Stimulated activated naive B cell treated with anti-CD40 and anti-IgM and Interleukin-4, amounts not matched to agents 10 μg/mL and 1 μg/mL and 100 μg/mL, for 72 hours (primary cell): ENCODE measurements at places on chromosomes 2 and 18.

DNA sequence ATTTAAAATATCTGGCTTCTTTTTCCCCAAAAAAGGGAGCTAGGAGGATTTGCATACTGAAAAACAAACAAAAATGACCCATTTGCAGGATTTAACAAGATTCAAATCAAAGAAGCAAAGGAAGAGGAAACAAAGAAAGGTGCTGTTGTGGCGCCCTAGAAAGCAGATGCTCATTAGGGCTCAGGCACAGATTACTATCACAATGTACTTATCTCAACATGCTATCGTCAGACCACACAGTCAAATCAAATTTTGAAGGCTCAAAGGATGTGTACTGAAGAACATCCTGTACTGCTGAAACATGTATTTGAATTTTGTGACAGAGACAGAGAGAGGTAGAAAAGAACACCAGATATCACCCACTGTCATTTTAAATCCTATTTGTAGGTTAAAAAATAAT, 10.9 kb downstream of the RBMS1 start:
- no peak overlapping the region for H3K4me3 ChIP-seq
- peaks cover 7% of the 10 kb centered on the region for H3K27me3 ChIP-seq
- no peaks in the 10 kb centered on the region for H3K36me3 ChIP-seq
- no peak for DNase-seq
- no peaks in the 10 kb centered on the region for H3K4me1 ChIP-seq

DNA sequence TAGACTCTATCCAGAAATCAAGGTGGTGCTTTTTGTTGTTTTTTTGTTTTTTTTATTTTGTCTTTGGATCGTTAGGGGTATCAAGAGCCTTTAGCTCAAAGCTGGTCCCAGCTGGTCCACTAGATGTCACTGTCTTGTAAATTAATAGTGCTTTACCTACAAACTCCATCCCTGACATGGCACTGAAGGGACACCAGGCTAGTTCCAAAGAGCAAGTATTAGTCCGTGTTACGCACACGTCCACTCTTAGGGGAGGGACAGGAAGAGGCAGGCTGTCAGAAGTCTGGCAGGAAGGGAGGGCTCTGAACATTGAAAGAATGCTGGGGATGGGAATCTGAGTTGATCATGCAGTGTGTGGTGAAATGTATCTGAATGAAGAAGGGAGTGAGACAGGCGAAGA, 85.9 kb upstream of the CCBE1 start:
- H3K27me3 ChIP-seq: peaks cover 11% of the 10 kb centered on the region
- no peak overlapping the region for H3K4me3 ChIP-seq
- no peak overlapping the region for H3K27ac ChIP-seq
- peaks cover 6% of the 10 kb centered on the region for H3K4me1 ChIP-seq
- DNase-seq: no peak
- no peaks in the 10 kb centered on the region for H3K36me3 ChIP-seq

GRCh38 chr2:191041418-191042161, 27.6 kb upstream of the STAT1 start:
- H3K36me3 ChIP-seq: peaks cover 24% of the 10 kb centered on the region
- no peak overlapping the region for H3K4me3 ChIP-seq
- peaks cover 9% of the 10 kb centered on the region for H3K27me3 ChIP-seq
- H3K27ac ChIP-seq: no peak overlapping the region
- no peak for DNase-seq
- H3K4me1 ChIP-seq: peaks cover 1% of the 10 kb centered on the region

DNA sequence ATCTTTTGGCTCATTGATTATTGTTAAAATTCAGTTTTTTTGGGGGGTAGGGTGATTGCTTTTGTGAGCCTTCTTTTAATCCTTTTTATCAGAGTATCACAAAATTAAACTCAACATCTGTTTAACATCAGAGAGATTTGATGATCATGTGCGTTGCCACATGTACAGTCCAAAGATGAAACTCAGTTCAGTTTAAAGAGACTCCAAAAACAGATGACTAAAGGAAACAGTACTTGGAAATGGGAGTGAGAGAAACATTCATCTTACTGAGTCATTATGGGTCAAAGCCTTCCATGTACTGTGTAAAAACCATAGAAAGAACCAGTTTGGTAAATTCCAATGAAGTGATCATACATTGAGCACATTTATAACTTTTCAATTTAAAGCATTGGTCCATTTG, 53.0 kb downstream of the LYPD6 start:
- no peak overlapping the region for H3K4me3 ChIP-seq
- H3K4me1 ChIP-seq: no peaks in the 10 kb centered on the region
- no peaks in the 10 kb centered on the region for H3K36me3 ChIP-seq
- DNase-seq: no peak

- H3K4me1 ChIP-seq: peaks cover 6% of the 10 kb centered on the region
- no peaks in the 10 kb centered on the region for H3K36me3 ChIP-seq
- H3K4me3 ChIP-seq: no peak overlapping the region
- no peak overlapping the region for H3K27ac ChIP-seq
- H3K27me3 ChIP-seq: no peaks in the 10 kb centered on the region
Measured at GRCh38 chr2:101658387-101658786, 39.1 kb upstream of the MAP4K4 start.

GRCh38 chr18:44060197-44060596, 620.5 kb upstream of the SETBP1 start:
- no peak overlapping the region for H3K4me3 ChIP-seq
- H3K27ac ChIP-seq: no peak overlapping the region
- DNase-seq: no peak
- no peaks in the 10 kb centered on the region for H3K36me3 ChIP-seq
- no peaks in the 10 kb centered on the region for H3K4me1 ChIP-seq

GRCh38 chr2:24163186-24163585, 11.7 kb upstream of the FAM228A start:
- H3K4me3 ChIP-seq: no peak overlapping the region
- DNase-seq: no peak
- no peaks in the 10 kb centered on the region for H3K27me3 ChIP-seq
- peaks cover 5% of the 10 kb centered on the region for H3K36me3 ChIP-seq

GRCh38 chr2:68662466-68662865, 19.1 kb downstream of the PROKR1 start:
- no peaks in the 10 kb centered on the region for H3K36me3 ChIP-seq
- H3K27ac ChIP-seq: no peak overlapping the region
- H3K4me1 ChIP-seq: peaks cover 17% of the 10 kb centered on the region
- DNase-seq: no peak
- no peak overlapping the region for H3K4me3 ChIP-seq

- no peaks in the 10 kb centered on the region for H3K4me1 ChIP-seq
- DNase-seq: no peak
- no peaks in the 10 kb centered on the region for H3K27me3 ChIP-seq
- H3K36me3 ChIP-seq: no peaks in the 10 kb centered on the region
- H3K4me3 ChIP-seq: no peak overlapping the region
- no peak overlapping the region for H3K27ac ChIP-seq
Measured at GRCh38 chr18:22432657-22433137, 15.0 kb upstream of the CTAGE1 start.

- H3K36me3 ChIP-seq: peaks cover 2% of the 10 kb centered on the region
- peaks cover 16% of the 10 kb centered on the region for H3K27me3 ChIP-seq
- no peaks in the 10 kb centered on the region for H3K4me1 ChIP-seq
- DNase-seq: no peak
- H3K4me3 ChIP-seq: no peak overlapping the region
Measured at GRCh38 chr2:119713819-119714490, 35.0 kb downstream of the TMEM177 start.

DNA sequence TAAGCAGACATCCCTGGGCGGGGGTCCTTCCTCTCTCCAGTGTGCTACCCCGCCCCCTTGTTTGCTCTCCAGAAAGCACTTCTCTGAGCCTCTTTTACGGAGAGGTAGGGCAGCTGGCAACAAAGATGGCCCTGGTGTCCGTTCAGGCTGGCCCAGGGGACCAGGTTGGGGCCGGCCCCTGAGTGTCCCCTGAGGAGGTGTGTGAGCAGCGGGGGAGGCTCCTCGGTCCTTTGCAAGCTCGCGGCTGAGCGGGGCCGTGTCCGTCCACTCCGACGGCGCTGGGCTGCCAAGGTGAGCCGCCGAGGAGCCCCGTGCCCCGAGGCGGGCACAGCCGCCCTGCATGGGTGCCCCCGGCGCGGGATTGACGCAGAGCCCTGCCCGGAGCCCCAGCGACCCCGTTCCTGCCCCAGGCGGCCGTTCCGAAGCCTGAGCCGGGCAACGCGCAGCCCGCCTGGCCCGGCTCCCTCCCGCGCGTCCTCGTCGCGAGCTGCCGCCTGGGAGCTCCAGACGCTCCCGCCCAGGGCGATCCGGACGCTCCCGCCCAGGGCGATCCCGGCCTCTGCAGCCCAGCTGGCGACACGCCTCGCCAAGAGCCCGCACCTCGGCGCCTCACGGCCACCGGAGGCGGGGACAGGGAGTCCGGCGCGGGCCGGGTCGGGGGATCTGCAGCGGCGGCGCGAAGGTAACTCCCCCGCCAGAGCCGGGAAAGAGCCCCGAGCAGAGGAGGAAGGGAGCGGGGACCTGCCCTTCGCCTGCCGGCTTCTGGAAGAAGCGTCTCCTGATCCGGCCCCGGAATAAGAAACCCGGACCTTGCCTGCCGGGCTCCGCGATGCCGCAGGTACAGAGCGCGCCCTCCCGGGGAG, at the start of gene PROKR1:
TSS of gene PROKR1 (plus strand) at position 569 of the 863 bp plus-strand sequence. CDS start 2,243 bp downstream, outside the sequence.
- H3K4me3 ChIP-seq: peak within 1 kb of the TSS; percentile 78
- H3K36me3 ChIP-seq: peaks cover 9% of the 10 kb centered on the region
- peaks cover 66% of the 10 kb centered on the region for H3K27me3 ChIP-seq
- H3K4me1 ChIP-seq: peaks cover 18% of the 10 kb centered on the region

- no peaks in the 10 kb centered on the region for H3K36me3 ChIP-seq
- H3K27ac ChIP-seq: no peak overlapping the region
- H3K27me3 ChIP-seq: peaks cover 9% of the 10 kb centered on the region
- peak; percentile 32 for DNase-seq
- H3K4me3 ChIP-seq: no peak overlapping the region
- H3K4me1 ChIP-seq: no peaks in the 10 kb centered on the region
Measured at GRCh38 chr2:162215162-162215561, 28.1 kb downstream of the FAP start.

DNA sequence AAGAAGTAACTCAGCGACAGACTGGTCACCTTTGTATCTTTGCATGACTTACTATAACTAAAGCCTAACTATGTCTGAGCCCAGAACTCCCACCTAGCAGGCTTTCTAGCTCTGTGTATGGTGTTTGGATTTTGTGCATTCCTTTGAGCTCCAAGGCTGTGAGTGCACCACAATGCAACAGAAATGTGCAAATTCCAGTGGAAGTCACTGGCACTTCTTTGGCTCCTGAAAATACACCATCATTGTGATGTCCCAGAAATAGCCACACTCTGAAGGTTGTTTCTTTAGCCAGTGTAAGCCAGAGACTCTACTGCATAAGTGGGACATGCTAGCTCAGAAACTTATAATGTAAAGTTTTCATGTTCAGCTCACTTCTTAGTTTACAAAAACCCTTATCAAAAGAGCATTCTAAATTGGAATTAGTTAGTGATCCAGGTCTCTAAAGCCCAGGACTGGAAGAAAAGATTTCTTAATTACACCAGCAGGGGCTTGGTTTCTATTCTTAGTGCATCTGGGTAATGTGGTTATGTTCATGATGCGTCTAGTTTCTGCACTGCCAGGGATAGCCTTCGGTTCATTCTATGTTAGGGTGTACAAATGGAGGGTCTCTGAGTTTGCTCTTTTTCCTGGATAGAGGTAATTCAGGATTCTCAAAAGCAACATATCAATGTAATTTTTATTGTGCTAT, 1239.5 kb upstream of the ZEB2 start:
- no peak for DNase-seq
- peaks cover 4% of the 10 kb centered on the region for H3K4me1 ChIP-seq

DNA sequence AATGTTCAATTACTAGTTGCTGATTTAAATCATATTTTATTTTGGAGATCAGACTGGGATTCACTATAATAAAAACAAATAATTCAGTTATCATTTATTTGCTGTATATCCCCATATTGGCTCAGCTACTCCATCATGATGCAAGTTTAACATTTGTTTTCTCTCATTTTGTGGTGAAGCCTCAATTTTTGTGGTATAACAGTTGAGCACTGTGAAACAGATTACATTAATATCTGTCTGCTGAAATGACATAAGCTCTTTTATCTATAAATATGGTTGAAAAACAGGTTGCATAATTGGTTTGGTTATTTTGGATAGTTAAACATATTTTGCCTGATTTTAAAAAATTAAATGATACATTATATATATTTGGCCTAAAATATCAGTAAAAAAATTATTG, 67.7 kb downstream of the DPP4 start:
- H3K4me3 ChIP-seq: no peak overlapping the region
- no peaks in the 10 kb centered on the region for H3K36me3 ChIP-seq
- no peak overlapping the region for H3K27ac ChIP-seq
- H3K4me1 ChIP-seq: no peaks in the 10 kb centered on the region
- H3K27me3 ChIP-seq: peaks cover 5% of the 10 kb centered on the region
